Mammary microvascular endothelial cell (primary cell): ENCODE measurements at places on chromosomes 16 and 17. TPM values are rescaled to one million over a fixed set of nuclear protein-coding genes. Genes with fewer than 3 reads are reported as not detected.

The PERCC1 gene
- not detected in 2 replicates for total RNA-seq

The CBX8 gene
- 2.1 and 2.4 TPM in 2 replicates for total RNA-seq

The EVI2B gene
- total RNA-seq: 5.8 and 7.1 TPM in 2 replicates

The CHST5 gene
- not detected in 2 replicates for total RNA-seq

The IL32 gene
- 824 and 885 TPM in 2 replicates for total RNA-seq

The LPO gene
- total RNA-seq: not detected in 2 replicates

The NPIPB13 gene
- total RNA-seq: 0.10 and 0.27 TPM in 2 replicates

The IL4R gene
- total RNA-seq: 68.5 and 71.5 TPM in 2 replicates

The APOH gene
- total RNA-seq: not detected in 2 replicates

The TGFB1I1 gene
- 78.3 and 96.0 TPM in 2 replicates for total RNA-seq

The SLC52A1 gene
- 0.69 and 1.00 TPM in 2 replicates for total RNA-seq

The CDH1 gene
- not detected in 2 replicates for total RNA-seq

The RTN4RL1 gene
- 0.10 TPM in 1 of 2 replicates, not detected in the other for total RNA-seq

The CDRT15 gene
- total RNA-seq: not detected in 2 replicates

The RPUSD1 gene
- total RNA-seq: 36.4 and 42.7 TPM in 2 replicates

The SCARF1 gene
- 102 and 105 TPM in 2 replicates for total RNA-seq

The NAGS gene
- total RNA-seq: 11.0 and 13.9 TPM in 2 replicates

The OTOA gene
- total RNA-seq: 0.20 TPM in 1 of 2 replicates, not detected in the other

The UTS2R gene
- not detected in 2 replicates for total RNA-seq

The PRSS27 gene
- under 0.01 TPM in 1 of 2 replicates, not detected in the other for total RNA-seq

The RHBDL1 gene
- total RNA-seq: 0.07 and 0.69 TPM in 2 replicates

The TM4SF5 gene
- not detected in 2 replicates for total RNA-seq

The HYDIN gene
- total RNA-seq: not detected in 2 replicates

The CLEC18A gene
- under 0.01 TPM in 1 of 2 replicates, not detected in the other for total RNA-seq

The DNAH2 gene
- total RNA-seq: 0.93 and 1.7 TPM in 2 replicates
